ENCODE measurements at places on chromosomes 5 and 9. TPM values are rescaled to one million over a fixed set of nuclear protein-coding genes. Genes with fewer than 3 reads are reported as not detected.

SVEP1 gene
- polyA plus RNA-seq: 0.50 TPM

ACTBL2 gene
- polyA plus RNA-seq: not detected

PCSK5 gene
- 1.9 TPM for polyA plus RNA-seq

GRCh38 chr5:143059355-143059754, 289.2 kb downstream of the ARHGAP26 start:
- DNase-seq: no peak

All from heart left ventricle (tissue), 16 donors.